ENCODE measurements at places on chromosomes 1 and 21.

GRCh38 chr1:241934201-241934848 lies 23.2 kb upstream of the BECN2 start:
- no peak for DNase-seq

DNA sequence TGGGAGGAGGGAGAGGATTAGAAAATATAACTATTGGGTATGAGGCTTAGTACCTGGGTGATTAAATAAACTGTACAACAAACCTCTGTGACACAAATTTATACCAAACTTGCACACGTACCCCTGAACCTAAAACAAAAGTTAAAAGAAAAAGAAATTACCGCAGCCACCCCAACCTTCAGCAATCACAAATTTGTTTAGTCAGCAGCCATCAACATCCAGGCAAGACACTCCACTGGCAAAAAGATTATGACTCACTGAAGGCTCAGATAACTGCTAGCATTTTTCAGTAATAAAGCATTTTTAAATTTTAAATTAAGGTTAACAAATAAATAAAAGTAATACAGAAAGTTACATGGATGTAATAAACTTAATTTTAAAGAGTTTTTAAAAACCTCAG lies 14.4 kb upstream of the DEPDC1 start:
- DNase-seq, result no peak

DNA sequence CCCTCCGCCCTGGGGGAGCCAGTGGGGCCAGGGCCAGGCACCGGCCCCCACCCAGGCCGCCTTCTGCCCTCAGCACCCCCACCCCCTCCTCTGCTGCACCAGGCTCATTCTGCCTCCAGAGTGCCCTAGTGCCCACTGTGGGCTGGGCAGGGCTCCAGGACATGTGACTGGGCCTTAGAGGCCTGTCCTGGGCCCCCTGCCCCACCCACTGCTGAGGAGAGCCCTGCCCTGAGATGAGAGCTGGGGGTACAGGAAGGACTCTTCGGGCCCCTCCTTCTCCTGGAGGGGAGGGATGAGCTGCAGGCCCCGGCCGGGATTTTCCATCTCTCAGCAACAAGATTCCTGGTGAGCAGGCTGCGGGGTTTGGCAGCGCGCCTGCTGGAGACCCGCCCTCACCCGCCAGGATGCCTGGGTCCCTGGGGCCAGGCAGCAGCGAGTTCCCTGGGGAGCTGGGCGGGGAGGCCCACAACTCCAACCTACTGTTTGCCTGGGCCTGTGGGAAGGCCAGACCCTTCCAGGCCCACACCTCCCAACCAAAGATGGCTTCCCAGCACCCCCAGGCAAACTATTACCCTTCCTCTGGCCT lies 14.0 kb downstream of the AHDC1 start:
- DNase-seq, result no peak

DNA sequence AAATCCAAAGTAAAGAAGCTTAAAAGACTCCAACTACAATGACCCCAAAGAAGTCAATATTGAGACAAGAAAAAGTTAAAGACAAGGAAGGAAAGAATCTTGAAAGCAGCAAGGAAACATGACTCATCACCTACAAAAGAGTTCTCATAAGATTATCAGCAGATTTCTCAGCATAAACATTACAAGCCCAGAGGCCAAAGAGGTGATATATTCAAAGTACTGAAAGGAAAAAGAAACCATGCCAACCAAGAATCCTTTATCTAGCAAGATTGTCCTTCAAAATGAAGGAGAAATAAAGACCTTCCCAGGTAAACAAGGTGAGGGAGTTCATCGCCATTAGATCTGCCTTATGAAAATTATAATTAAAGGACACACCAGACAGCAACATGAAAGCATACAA lies 49.8 kb downstream of the CSMD2 start:
- no peak for DNase-seq

DNA sequence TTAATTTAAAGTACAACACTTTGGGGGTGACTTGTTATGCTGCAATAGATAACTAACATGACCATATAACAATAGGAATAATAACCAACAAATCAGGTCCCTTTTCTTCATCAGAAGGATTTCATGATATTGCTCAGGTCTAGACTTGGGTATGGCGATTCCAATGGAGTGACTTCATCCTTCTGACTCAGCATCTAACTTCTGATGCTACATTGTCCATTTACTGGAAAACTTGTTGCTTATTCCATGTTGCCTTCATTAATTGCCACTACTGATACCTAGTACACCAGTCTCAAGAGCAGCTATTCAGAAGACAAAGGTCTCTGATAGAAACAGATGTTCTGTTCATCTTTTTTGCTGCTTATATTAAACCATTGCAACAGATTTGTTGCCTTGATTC lies 324.3 kb downstream of the TGFB2 start:
- no peak for DNase-seq

GRCh38 chr1:164846731-164847691 lies 288.0 kb downstream of the PBX1 start:
- no peak for DNase-seq

GRCh38 chr1:39542924-39543323 lies 33.7 kb downstream of the PABPC4 start:
- no peak for DNase-seq

- no peak for DNase-seq
Observed at GRCh38 chr1:151968791-151969399, 24.8 kb downstream of the S100A10 start.

- no peak for DNase-seq
Observed at GRCh38 chr1:9838946-9839345, 15.2 kb upstream of the CLSTN1 start.

DNA sequence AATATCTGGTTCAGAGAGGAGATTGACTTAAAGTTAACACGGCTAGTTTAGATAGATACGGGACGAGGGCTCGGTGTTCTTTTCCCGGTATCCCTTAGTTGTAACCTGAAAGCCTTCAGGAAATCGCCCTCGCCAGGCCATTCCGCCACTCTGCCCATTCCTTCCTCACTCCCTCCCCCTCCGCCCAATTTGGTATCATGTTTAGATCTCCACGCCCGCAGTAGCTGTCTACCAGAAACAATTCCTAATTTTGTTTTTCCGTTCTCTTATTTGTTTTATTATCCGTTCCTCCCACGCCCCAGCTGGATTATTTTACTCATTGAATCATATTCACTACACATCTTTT lies 685 bp upstream of the VAMP4 start:
- DNase-seq, result peak; percentile 87

GRCh38 chr1:179930867-179931266 lies 23.7 kb upstream of the CEP350 start:
- DNase-seq, result no peak

DNA sequence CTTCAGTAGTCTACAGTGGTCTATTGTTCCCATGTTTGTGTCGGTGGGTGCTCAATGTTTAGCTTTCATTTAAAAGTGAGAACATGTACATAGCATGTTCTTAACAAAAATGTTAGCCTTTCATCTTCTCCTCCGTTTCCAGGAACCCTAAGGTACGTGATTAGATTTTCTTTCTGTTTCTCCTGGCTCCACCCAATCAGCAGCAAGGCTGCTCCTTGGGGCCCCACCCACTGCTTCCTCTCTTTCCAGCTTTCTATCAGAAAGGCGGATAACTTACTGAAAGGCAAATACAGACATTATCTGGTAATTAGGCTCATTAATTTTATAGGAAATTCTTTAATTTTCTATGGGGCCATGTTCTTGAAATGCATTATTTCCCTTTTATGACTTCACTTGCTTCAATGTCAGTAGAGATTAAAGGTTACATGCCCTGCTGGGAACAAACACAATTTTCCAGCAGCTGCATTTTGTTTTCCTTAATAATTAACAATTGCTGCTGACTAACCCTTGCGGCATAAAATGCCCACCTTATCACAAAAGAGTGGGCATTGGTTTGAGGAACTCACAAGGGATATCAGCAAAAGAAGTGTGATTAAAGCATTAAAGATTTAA lies 324.9 kb upstream of the SNX7 start:
- DNase-seq, result peak; percentile 9

- no peak for DNase-seq
Observed at GRCh38 chr1:215083383-215083961, 935 bp downstream of the KCNK2 start.

DNA sequence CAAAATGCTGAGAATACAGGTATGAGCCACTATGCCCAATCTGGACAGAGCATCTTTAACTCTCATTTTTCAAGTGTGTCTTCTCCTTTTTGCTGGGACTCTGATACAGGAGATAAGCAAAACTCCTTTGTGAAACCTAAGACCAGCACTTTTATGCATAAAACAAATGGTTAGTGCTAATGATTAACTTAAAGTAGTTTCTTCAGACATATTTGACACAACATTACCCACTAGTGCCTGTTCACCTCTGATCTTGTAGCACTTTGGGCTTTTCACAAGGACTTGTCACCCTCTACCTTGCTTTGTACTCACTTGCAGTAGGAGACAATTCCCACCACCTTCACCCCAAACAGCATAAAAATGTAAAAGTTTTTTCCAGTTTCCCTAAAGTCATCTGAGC lies 216.3 kb downstream of the RGS7 start:
- DNase-seq, result no peak

DNA sequence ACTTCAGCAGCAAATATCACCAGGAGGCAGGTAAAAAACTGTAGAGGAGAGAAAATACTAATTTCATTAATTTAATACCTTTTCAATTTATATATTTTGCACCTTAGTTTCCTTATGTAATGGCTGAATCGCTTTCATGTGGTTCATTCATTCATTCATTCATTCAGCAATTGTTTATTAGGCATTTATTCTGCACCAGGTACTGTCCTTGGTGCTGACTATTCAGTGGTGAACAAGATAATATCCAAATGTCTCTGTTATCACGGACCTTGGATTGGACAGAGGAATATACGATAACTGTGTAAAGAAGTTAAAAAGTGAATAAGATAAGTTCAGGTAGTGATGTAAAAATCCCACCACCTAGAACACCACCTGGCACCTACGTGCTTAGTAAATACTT lies 28.8 kb downstream of the TSPAN2 start:
- DNase-seq, result peak; percentile 6

DNA sequence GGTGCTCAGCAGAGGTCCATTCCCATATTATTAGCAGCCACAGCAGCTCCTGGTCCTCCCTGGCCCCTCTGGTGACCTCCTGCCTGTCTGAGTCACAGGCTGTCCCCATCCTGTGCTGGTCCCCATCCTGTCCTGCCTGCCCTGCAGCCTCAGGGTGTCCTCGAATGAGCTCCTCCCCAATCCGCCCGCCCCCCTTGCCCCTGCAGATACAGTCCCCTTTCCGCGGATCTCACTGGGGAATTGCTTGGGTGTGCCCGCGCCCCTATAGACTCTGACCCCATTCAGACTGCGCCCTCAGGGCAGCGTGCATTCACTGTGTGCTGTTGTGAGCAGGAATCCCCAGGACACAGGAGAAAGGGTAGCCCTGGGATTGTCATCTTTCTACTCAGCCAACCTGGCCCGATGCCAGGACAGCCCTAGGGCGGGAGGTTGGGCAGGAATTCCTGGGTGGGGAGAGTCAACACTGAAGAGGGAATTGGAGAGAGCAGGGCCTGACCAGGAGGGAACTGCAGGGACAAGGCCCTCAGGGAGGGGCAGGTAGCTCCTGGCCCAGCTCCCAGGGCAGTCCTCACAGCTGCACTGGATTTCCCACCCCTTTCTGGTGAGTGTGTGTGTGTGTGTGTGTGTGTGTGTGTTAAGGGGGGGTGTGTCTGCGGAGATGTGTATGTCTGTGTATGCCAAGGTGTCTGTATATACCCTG lies 1.1 kb upstream of the GUCA2A start:
- no peak for DNase-seq

- DNase-seq, result no peak
Observed at GRCh38 chr1:180802813-180803212, 109.9 kb upstream of the KIAA1614 start.

- DNase-seq, result no peak
Observed at GRCh38 chr1:93614986-93615581, 66.6 kb downstream of the BCAR3 start.

DNA sequence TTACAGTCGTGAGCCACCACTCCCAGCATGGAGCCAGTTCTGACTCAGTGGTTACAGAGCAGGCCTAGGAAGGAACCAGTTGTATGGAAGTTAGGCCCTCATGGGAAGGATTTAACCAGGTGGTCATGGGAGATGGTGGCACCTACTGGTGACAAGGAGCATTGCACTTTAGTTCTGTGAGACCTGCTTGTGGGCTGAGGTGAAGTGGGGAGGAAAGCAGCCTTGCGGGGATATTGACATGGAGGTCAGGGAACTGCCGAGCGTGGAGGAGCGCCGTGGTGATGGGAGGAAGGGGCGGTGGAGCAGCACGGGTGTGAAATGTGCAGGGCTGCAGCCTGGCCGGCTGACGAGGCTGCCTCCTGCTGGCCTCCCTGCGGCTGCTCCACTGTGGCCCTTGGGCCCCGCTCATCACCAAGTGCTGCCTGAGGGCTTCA lies 100.4 kb downstream of the GALNT2 start:
- DNase-seq, result peak; percentile 83

DNA sequence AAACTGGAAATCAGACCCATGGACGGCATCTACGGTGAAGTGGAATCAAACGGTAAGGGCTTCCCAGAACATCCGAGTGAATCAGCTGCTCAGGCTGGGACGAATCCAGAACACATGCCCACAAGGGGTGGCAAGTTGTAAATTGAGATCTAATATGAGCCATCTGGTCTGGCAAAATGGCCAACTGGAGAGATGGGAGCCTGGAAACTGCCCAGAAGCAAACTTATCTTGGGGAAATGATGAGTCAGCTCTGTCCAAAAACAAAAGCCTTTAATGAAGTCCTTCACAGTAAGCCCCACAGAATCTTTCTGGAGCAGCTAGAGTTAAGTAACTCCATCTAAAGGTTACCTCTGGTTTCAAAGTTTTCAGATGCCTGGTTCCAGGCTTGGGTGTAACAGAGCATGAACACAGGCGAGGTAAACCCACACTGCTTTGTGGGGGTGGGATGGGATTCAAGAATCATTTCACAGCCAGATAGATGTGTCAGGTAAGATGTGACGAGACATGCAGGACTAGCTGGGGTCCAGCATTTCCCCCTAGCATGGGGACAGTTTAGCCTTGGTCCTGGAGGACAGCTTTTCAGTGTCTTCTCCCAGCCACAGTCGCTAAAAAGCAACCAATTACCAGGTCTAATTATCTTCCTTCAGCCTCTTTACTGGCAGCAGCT lies 10.5 kb upstream of the SRP9 start:
- peak; percentile 57 for DNase-seq

DNA sequence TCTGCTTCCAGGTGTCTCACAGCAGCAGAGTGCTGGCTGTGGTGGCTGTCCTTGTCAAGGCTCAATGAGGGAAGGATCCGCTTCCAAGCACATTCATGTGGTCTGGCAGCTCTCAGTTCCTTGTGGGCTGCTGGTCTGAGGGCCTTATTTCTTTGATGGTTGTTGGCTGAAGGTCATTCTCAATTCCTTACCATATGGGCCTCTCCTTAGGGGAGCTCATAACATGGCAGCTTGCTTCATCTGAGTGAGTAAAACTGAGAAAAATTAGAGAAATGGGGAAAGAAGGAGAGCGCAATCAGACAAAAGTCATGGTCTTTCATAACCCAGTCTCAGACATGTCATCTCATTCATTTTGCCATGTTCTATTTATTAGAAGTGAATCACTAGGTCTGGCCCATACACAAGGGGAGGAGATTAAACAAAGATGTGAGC lies 81.7 kb upstream of the TSPAN2 start:
- no peak for DNase-seq

DNA sequence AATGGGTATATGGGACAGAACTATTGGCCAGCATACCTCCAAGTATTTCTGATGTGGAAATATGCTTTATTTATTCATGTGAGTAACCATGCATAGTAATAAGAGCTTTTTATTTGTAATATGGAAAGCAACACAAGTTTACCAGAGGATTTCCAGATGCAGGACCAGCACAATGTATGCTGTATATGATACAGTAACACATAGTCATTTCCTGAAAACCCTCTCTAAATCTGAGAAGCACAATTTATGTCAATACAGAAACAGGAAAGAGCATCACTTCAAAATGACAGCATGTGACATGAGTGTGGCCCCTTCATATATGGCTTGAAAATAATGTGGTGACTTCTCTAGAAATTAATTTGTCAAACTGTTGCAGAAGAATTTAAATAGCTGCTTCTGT lies 1134.7 kb upstream of the ADGRL2 start:
- DNase-seq, result no peak
